ENCODE measurements at places on chromosomes 7 and 10.

DNA sequence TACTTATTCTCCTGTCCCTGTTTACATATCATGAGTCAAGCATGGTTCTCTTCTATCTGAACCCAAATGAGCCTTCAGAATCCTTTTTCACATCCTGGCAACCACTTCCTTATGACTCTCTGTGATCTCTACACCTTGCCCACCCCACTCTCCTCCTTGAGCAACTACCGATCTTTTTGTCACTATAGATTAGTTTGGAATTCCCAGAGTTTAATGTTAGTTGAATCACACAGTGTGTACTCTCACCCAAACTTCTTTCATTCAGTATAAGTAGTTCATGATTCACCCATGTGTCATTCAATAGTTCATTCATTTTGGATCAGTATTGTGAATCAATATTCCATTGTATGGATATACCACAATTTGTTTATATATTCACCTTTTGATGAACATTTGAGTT is 55.3 kb downstream of the TFAM start:
- no peak for DNase-seq

- DNase-seq = no peak
Measured at GRCh38 chr7:56291-56913, 136.0 kb upstream of the FAM20C start.

GRCh38 chr7:102927312-102927933 is 14.6 kb downstream of the LRRC17 start:
- no peak for DNase-seq

- DNase-seq = no peak
Measured at GRCh38 chr7:90461219-90461618, 8.2 kb upstream of the PTTG1IP2 start.

DNA sequence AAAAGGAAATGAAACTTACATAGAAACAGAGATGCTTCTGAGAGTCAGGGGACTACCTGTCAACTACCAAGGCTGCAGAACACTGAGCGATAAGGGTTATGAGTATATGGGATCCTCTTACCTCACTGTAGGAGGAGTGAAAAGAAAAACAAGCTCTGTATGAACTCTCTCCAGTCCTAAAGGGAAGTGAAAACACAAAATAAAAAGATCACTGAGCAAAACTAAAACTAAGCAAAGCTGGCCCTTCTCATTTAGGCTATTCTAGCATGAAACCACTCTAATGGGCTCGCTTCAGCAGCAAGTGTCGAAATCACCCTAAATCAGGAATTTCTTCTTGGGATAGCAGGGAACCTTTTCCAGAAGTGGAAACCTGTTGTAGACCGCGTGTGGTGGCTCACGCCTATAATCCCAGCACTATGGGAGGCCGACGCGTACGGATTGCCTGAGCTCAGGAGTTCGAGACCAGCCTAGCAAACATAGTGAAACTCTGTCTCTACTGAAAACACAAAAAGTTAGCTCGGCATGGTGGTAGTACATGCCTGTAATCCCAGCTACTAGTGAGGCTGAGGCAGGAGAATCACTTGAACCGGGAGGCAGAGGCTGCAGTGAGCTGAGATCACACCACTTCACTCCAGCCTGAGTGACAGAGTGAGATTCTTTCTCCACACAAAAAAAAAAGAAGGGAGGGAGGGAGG is 27.0 kb downstream of the DCLRE1C start:
- no peak for DNase-seq

DNA sequence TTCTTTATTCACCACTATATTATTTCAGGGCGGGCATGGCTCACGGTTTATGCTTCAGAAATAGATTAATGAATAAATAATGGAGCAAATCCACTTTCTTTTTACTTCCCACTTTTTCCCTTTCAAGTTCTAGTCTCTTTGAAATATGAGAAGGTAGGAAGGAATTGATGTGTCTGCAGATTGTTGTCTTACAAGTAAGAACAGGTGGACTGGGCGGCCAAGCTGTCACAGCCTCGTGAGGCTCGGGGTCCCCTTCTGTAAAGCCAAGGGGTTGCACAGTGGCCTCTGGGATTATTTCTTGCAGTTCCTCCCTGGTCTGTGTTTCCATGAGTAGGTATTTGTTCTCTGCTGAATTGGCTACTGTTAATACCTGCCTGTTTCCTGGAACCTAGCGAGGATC is 11.2 kb downstream of the VWA2 start:
- no peak for DNase-seq

GRCh38 chr7:111168182-111168581 is 77.3 kb downstream of the LRRN3 start:
- no peak for DNase-seq

DNA sequence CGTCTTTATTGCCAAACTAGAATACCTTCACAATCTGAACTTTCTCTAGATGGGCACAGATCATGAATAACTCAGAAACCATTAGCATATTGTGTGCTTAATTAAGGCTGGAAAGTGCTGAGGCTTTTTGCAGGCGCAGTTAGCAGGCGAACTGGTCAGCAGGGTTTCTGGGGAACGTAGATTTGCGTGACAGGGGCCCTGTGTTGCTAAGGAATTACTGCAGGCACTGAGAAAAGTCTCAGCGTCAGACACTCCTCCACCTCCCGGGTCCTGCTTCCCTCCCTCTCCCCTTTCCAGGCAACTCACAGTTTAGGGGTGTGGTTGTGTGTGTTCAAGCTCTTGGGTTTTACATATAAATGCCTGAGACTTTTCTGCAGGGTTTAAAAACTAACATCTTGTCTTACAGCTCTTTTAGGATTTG is 2.2 kb downstream of the MAP3K8 start:
- DNase-seq = no peak

All from CD4-positive, alpha-beta T cell treated with Interleukin-21 for 1 hour (primary cell).